Right ventricle myocardium superior (tissue), 1 donor: ENCODE measurements at places on chromosomes 7 and 10. TPM values are rescaled to one million over a fixed set of nuclear protein-coding genes. Genes with fewer than 3 reads are reported as not detected.

Gene SCART1
- 0.51 TPM for total RNA-seq

Gene FRMD4A
- total RNA-seq, result 33.2 TPM

Gene CYP26C1
- 0.05 TPM for total RNA-seq

Gene TCAF2
- total RNA-seq, result 0.27 TPM

Gene CXCL12
- 117 TPM for total RNA-seq

Gene NEURL1
- total RNA-seq, result 0.05 TPM

Gene SPAG6
- not detected for total RNA-seq

Gene NPY4R
- not detected for total RNA-seq

Gene DYNC1I1
- total RNA-seq, result 35.6 TPM

DNA sequence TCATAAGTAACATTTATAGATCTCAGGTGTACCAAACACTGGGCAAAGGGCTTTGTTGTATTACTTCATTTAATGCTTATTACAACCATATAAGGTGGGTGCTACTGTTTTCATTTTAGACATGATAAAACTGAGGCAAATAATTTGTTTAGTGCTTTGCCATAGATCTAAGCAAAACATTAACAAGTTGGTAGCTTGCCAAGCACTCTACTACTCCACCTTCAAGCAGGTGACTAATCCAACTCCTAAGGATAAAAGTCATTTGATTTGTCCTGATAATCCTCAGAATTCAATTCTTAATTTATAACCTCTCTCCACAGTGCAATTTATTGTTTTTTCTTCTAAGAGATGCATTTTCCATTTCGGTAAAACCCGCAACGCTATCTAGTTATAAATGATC is 646.4 kb downstream of the GRM8 start:
- DNase-seq, result no peak

DNA sequence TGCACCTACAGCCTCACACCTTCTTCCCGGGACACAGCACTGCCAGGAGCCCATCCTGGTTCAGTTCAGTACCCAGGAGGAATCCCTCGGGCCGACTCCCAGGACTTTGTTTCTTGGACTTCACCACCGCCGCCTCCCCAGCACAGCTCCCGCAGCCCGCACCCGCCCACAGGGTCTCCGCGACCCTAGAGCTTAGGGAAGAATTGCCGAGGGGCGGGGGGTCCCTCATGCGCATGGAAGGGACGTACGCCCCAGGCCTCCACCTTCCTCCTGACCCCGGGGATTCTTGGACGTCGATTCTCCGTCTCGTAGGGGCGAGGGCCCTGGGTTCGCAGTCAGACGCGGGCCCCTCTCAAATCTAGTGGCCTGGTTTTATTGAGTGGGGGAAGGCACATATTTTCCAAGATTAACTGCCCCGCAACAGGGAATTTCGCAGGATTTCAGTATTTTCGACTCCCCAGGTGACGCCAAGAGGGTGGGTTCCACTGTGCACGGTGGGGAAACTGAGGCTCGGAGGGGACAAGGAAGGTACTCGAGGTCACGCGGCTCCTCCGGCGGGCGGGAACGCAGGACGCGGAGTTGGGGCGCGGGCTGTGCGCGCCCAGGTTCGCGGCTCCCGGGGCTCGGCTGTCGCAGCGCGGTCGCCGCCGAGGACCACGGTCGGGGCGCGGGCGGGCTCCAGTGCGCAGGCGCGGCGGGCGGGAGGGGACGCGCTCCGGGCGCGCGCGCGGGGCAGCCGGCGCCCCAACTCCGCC is at the start of gene ADCY1:
Gene ADCY1 (plus strand): TSS at position 708 of the 755 bp plus-strand sequence. CDS start 176 bp downstream, outside the sequence.
- DNase-seq, result no peak

GRCh38 chr10:89649051-89649450 is 4.0 kb upstream of the PANK1 start:
- DNase-seq, result no peak

DNA sequence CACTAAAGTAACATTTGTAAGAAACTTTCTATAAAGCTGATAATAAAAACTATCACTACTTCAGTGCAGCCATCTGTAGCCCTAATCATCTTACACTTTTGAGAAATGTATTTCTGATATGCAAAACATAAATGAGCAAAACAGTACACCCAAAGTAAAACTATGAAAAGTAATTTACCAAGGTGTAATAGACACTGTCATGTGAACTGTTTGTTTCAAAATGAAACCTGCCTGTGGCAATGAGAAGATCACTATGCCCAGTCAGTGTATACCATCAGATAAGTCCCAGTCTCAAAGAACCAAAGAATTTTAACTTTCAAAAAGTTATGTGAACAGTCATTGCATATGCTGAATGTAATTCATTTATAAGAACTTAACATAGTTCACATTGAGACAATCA is 398.1 kb downstream of the CDC14C start:
- no peak for DNase-seq

- DNase-seq, result no peak
Measured at GRCh38 chr10:112706577-112706976, 243.5 kb upstream of the TCF7L2 start.

GRCh38 chr7:96303105-96303685 is 18.7 kb downstream of the SLC25A13 start:
- DNase-seq, result no peak

GRCh38 chr7:422191-422885 is 97.3 kb downstream of the PDGFA start:
- peak; percentile 20 for DNase-seq

DNA sequence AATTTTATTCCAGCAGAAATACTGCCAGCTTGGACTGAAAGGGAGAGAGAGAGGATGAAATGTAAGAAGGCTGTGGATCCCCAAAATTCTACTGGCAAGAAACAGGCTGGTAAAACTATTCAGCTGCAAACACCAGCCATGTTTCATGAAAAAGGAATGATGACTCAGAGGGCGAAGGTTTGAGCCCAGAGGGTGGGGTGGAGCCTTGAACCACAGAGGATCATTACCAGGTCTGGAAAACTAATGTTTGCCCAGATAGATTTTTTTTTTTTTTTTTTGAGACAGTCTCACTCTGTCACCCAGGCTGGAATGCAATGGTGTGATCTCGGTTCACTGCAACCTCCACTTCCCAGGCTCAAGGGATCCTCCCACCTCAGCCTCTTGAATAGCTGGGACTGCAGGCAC is 41.7 kb upstream of the NRF1 start:
- no peak for DNase-seq

- DNase-seq, result no peak
Measured at GRCh38 chr10:131938681-131939080, 37.9 kb downstream of the PPP2R2D start.

DNA sequence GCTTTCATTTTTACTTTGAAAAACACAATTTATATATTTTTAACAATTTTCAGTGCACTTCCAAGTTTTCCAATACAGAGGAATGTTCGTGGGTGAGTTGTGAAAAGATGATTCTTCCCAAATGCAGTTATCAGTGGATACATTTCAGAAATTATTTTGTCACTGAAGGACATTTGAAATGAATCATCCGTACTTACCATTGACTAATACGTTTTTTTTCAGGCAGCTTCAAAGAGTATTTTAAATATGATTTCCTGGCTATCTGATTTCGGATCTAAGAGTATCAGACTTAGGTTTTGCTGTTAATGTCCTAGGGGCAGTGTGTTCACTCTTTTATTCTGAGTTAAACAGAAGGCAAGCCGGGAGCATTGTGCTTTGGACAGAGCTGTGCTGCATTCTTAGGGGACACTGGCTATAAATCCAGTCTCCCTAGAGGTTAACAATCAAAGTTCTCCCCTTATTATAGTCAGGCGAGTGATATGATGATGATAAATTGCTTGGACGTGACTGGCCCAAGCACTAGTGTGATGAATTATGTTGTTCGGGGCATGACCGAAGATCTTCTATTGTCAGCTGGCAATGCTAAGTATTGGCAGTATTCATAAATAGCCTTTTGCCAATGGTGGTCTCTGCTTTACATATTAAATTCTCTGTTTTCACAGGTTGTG is 4.5 kb downstream of the PTER start:
- DNase-seq, result no peak

DNA sequence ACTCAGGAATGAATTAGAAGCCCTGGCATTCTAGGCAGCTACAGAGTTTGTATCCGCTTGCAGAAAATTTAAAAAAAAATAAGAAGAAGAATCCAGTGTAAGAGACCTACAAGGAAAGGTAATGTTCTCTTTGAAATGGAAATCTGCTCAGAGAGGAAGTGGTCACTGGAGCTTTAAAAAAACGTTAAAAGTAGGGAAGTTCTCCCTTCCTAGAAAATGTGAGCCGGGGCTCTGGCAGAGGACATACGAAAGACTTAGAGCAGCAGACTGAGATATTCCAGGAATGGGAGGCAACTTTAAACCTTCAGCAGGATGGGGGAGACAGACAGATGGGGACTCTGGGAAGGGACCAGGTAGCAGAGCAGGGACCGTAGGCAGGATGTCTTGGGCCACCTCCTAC is 149.4 kb upstream of the NPS start:
- no peak for DNase-seq

GRCh38 chr7:100483722-100484672 is at the start of gene NYAP1:
NYAP1 (plus strand) TSS chr7:100483927; CDS start chr7:100485312, 1,385 bp downstream.
- peak; percentile 70 for DNase-seq

DNA sequence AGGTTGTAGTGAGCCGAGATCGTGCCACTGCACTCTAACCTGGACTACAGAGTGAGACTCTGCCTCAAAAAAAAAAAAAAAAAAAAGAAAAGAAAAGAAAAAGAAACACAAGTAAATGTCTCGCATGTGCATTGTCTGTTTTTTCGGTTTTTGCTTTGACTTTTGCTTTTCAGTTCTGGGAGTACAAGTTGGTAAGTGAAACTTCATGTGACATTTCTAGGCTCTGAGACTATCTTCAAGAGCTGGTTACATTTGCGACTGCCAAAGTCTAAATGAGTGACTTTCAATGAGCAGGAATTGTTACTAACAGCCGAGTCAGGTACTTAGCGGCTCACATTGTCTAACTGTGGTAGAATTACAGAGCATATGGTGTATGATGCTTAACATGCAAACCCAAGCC is 107.0 kb upstream of the CELF2 start:
- no peak for DNase-seq

GRCh38 chr7:135964274-135964673 is 12.9 kb downstream of the MTPN start:
- DNase-seq, result no peak

GRCh38 chr10:130174328-130174727 is 38.1 kb downstream of the GLRX3 start:
- DNase-seq, result no peak

DNA sequence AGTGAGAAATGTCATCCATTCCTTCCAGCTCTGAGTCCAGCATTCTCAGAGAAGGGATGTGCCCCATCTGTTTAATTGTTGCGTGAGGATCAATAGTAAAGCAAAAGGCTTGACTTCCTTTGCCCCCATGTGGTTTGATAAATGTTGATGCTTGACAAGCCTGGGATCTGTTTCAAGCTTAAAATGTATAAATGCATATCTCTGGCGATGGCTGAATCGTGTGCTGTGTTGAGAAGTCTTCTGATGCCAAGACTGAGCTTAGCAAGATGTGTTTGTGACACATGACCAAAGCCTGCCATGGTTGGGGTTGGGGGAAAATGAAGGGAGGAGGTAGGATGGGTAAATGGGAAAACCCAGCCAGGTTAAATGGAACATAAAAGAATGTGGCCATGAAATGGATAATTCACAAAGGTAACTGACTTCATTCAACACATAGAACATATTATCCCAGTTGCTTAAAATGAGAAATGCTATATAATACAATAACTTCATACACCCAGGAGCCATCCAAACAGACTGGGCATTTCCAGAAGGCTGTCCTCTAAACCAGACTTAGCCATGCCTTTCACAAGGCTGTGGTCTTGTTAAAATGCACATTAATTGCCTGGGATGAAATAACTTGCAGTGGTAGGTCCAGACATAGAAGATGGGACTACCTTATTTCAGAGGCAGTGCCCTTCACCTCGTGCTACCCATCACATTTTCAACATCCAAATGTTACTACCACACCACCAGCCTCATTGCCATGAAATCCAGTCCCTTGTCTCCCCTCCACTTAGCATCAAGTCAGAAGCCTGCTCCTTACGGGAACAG is 147.3 kb upstream of the PDE1C start:
- no peak for DNase-seq

DNA sequence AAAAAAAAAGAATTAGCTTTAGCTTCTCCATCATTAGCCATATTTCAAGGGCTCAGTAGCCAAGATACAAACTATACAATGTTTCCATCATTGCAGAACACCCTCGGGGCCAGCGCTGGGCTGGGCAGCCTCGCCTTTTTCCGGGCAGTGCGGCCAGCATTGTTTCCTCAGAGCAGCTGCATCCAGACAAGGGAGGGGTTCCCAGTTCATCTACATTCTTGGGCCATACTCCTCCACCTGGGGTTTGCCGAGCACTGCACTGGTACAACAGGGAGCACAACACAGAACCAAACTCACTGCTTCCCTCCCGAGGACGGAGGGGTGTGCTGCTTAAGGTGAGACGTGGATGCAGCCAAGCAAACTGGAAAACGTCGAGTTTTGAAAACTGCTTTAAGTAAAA is 2.4 kb upstream of the PKD1L1 start:
- peak; percentile 66 for DNase-seq

DNA sequence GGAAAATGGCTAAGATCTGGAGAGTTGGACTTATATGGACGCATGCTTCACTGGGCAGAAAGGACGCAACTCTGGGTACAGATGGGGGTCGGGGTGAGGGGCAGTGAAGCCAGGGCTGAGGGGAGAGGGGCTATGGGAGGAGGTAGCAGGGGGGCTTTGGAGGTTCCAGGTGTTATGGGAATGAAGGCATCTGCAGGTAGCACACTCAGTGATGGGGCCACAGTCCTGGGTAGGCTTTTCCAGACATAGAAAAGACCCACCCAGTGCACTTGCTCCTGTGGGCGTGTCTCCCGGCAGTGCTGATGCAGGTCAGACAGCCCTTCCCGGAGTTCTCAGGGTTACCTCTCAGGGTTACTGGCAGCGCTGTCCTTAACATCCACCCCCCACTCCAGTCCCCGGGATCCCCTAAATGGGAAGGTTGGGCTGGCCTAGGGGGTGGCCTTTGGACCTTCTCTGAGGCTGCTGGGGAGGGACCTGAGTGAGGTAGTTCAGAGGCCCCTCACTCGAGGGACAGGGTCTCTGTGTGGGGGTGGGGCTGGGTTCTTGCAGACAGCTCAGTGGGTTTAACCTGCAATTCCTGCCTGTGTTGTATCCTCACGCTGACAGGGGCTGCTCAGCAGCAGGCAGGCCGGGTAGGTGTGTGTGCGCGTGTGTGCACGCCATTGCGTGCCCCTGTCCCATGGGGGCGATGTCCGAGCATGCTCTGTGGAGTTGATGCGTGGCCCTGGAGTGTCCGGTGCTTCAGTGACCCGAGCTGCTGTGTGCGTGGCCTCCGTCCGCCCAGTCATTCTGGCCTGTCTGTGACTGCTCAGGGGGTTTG is 6.2 kb downstream of the ZYX start:
- DNase-seq, result no peak

GRCh38 chr7:157937406-157937805 is 600.6 kb downstream of the DNAJB6 start:
- no peak for DNase-seq

DNA sequence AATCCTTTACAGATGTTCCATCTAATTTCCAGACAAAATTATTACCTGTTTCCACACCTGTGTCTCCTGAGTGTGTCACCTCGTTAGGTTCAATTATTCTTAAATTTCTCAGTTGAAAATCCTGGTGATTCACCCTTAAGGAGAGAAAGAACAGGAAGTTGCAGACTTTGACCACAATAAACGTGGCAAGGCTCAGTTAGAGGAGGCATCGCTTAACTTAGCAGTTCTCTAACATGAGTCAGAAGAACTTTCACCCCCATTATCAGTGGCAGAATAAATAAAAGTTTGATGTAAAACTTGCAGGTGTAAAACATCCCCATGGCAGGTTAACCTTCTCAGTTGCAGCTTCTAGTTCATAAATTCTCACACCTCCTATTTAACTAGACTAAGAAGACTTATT is 8.3 kb downstream of the XPNPEP1 start:
- DNase-seq, result no peak
